ENCODE measurements at places on chromosomes 3 and 15.

DNA sequence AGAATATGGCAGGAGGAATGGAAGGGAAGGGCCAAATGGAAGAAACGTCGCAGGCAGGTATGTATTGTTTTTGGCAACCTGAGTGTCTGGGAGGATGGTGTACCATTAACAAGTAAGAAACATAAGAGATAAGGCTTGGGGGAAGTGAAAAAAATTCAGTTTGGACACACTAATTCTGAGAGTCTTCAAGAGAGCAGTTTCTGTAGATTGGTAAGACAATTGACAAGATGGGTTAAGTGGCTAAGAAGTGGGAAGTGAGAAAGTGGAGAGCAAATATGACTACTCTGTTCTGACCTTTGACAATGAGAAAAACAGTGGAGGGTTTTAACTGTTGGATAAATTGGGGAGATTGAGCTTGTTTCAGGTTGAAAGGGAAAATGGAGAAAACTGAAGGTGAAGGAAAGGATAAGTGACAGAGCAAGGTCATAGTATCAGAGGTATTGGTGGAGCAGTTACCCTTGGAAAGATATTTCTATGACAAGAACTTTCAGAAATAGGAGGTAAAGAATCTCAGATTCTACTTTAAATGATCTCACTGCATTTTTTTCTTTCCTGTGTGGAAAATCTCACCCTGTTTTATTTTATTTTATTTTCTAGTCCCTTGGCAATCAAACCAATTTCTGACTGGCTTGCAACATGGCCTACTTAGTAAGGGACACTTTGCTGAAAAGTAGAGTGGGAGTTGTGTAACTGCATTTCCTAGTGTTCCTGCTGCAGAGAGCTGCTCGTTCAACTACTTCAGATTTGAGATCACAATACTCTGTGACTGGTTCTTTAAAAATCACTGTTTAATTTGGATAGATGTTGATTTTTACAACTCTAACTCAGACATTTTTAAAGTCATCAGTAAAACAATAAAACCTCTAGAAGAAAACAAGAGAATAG, 23.1 kb upstream of the GABPB1 start:
- peak; percentile 86 for DNase-seq

- DNase-seq = no peak
Measured at GRCh38 chr15:41633609-41634008, 26.6 kb upstream of the MGA start.

DNA sequence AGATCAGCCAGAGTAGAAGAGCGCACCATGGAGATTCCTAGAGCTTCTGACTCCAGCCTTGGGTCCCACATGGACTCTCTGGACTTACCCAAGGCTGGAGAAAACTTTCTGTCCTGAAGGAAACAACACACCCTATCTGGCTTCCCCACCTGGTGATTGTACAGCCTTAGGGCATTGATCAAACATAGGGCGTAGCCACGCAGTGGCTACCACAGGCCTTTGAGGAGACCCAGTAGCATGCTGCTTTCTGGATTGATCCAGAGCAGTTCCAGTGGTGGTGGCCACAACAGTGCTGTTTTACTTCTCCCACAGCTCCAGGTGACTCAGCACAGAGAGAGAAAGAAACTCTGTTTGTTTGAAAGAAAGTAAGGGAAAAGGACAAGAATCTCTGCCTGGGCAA, 23.5 kb downstream of the PYDC2 start:
- no peak for DNase-seq

GRCh38 chr3:169286214-169286613, 377.3 kb downstream of the MECOM start:
- no peak for DNase-seq

DNA sequence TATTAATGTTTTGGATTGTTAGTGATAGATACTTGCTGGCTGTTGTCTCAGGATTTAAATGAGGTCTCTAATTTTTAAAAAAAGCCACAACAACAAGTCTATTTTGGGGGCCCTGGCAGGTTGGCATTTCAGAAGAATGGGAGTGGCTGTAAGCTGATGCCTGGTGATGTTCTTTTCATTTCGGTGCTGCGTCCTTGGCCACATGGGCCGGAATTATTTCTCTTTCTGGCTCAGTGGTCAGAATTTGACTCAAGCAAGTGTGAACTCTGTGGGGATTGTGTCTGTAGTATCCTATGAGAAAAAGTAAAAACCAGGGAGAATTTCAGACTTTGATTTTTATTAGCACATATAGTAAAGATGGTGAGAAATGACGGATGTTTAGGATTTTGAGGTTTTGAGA, 203.0 kb downstream of the AKAP13 start:
- DNase-seq = peak; percentile 48

GRCh38 chr3:60728006-60728405, 523.2 kb downstream of the FHIT start:
- DNase-seq = no peak

- peak; percentile 72 for DNase-seq
Measured at GRCh38 chr3:49415931-49416601, 3.8 kb downstream of the TCTA start.

- no peak for DNase-seq
Measured at GRCh38 chr15:54029081-54029480, 50.8 kb downstream of the UNC13C start.

GRCh38 chr3:179681492-179682263, 28.8 kb downstream of the USP13 start:
- DNase-seq = no peak

DNA sequence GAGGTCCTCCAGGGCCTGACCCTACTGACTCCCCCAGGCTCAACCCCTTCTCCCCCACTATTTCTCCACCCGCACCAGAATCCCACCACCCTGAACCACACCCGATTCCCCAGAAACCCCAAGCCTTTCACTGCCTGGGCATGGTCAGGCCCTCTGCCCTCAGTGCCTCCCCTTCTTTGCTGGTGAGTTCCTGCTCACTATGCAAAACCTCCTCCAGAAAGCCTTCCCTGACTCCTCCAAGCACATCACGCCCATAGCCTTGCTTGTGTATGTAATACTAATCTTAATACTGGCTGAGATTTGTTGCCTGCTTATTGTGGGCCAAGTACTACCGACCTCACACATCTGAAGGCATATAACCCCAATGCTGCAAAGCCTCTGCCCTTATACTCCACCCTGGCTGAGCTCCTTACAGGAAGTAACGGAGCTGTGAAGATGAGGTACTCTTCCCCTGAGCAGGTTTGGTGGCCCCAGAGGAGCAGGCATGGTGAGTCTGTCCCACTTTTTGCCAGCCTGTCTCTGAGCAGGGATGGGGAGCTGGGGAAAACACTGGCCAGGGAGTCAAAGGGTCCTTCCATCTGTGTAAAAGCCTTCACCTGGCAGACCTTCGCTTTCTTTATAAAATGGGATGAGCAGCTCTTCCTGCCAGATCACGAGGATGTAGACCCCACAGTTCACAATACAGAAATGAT, 9.5 kb downstream of the RAB6B start:
- no peak for DNase-seq

GRCh38 chr15:85684174-85684710, 110.5 kb downstream of the KLHL25 start:
- DNase-seq = no peak

DNA sequence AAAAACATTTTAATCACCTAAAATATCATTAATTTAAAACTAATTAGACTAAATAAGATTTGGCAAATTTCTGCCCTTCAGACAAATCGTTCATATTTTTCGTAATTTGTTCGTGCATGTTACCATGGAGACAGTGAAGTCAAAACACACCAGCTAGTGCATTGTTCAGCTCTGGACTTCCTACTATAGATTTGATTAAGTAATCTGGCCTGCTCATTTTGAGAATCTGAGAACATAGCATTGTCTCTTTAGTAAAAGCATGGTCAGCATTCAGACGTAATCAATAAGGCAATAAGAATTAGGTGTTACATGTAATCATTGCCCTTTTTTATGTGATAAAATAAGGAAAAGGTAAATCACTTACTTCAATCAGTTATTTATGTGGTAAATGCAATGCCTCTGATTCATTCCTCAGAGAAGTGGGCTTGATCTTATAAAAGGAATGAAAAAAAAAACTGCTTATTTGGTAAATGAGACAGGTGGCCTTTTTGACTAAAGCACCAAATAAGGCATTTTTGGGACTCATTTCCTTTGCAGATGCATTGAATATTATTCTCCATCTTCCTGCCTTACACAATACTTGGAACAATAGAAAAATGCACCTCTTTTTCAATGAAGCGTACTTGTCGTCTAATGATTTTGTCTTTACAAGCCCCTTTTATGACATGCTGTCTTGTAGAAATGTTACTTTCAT, 84.5 kb upstream of the FNDC3B start:
- no peak for DNase-seq

GRCh38 chr3:127015282-127016042, 32.5 kb downstream of the PLXNA1 start:
- DNase-seq = peak; percentile 4

DNA sequence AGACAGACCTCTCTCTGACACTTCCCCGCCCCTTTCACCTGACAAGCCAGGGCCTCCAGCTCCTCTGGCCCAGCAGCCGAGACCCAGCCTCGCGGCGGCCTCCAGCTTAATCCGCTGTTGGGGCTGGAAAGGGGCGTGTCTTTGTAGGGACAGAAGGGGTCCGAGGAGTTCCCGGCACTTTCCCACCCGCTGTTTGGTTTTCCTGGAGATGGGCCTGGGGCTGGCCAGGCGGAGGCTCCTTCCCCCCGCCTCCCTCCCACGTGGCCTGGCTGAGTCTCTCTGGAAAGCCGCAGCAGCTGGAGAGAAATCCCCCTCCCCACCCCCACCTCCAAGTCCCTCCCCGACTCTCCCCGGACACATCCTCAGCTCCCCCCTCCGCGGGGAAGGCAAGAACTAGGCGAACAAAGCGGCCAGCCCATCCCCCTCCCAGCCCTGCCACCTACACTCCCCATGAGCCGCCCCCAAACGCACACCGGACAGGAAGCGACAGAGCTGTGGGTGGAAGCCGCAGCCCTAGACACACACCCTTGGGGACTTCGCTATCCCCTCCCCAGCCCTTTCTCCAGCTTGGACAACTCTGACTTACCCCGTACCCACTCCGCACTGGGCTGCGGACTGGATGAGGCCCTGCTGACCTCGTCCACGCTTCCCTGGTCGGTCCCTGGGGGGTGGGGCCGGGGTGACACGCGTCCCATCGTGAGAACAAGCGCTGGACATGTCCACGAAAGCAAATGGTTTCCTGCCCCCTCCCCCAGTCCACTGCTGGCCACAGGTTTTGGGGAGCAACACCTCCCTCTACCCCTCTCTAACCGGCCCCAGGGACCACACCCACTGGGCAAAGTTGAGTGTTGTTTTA, 1.2 kb downstream of the IGDCC4 start:
- DNase-seq = no peak

DNA sequence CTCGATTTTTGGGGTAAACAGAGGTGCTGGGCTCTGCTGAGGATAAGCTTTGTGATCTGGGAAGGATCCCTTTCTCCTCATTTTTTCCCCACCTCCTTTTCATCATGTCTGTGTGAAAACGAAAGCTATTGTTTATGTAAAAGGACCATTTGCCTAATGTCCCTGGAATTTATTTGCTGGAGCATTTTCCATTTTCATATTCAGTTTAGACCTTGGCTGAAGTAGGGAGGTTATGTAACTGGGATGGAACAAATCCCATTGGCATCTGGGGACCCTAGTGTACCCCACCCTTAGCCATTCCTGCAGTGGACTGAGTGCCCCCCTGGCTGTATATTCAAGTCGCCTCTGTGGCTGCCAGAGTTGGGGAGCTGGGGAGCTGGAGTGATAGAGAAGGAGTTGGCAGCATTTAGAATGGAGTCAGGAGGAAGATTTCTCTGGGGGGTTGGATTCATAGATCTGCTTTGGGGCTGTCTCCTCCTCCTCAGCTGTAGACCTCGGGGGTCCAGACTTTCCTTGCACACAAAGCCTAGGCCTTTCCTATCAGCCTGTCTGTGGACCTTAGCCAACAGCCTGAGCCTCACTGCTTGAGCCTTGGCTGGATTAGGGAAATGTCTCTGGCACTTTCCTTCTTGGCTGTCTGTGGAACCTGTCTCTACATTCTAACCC, 270.4 kb upstream of the CTDSPL start:
- DNase-seq = no peak

DNA sequence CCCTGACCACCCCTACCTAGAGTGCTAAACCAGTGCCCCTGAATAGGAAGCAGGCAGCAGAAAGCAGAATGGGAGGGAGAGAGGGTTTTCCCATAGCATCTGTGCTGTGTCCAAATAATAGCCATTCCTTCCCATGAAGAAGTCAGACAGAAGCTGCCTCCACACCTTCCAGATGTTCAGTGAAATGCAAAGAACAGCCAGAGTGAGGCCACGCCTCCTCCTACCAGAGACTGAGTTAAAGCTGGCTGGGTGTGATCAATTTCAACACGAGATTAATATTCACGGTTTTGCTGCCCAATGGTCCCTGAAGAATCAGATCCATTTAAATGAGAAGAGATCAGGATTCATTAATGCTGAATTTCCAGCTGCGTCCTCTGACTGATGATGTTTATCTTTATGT, 111.8 kb downstream of the SRGAP3 start:
- no peak for DNase-seq

DNA sequence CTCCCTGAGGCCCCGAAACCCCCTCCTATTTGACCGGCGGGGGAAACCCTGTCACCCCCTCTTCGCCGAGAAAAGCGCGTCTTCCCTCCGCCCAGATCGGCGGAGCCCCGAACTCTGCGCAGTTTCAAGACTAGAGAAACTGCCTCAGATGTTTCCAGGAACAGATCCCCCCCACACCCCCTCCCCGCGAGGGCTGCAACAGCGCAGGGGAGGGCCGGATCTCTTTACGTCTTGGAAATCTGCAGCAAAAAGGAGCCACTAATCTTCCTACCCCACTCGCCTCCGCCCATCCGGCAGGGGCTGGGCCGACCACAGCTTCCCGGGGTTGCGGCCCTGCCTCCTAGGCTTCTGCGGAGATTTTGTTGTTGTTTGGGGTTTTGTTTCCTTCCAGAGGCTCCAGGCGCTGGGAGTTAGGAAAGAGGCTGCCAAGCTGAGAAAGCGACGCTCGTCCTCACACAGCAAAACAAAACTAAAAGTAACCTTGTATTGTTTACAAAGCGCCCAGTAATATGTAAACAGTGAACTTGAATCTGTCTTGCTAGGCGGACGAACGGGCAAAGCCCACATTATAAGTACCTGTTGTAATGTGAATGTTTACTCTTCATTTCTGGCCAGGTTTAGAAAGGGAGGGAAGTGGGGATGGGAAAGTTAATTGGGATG, 2.2 kb downstream of the FOXB1 start:
- DNase-seq = peak; percentile 88
